ENCODE measurements at places on chromosomes 1 and 21.

DNA sequence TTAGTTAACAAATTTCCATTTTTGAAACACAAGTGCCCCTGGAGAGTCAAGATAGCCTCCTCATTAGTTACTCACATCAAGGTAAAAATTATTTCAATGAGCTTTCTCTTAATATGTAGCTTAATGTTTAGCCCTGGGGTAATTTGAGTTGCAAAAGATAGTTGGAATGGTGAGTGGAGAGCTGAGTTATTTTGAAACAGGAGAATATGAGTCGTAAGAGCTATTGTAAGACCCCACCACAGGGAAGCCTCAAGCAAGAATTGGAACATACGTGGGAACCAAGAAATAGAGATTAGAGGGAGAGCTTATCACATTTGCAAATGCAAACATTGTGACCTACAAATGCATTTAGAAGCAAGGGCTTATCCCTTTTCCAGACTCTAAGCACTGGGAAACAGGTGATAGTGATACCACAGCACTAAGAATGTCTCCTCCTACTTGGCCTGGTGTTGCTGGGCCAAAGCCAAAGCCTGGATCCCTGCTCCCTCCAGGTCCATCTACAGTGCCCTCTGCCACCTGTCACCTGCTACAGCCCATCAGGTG is 635.1 kb downstream of the PTPRC start:
- no peak for DNase-seq

DNA sequence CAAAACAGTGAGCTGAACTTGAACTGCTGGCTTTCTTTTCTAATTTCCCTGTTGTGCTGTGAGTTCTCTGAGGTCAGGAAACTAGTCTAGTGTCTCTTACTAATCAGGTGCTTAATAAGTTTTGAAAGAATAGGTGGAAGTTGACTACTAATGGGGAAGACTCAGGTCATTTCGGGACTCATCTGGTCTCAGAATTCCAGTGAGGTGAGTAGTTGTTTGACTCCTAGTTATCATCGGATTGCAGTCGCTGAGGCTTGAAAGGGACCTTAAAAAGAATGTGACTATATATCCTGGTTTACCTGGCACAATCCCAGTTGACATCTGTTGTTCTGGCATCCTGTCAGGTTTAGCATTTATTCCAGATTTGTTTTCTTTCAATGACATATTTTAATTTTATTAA is 81.4 kb upstream of the SPAG17 start:
- no peak for DNase-seq

DNA sequence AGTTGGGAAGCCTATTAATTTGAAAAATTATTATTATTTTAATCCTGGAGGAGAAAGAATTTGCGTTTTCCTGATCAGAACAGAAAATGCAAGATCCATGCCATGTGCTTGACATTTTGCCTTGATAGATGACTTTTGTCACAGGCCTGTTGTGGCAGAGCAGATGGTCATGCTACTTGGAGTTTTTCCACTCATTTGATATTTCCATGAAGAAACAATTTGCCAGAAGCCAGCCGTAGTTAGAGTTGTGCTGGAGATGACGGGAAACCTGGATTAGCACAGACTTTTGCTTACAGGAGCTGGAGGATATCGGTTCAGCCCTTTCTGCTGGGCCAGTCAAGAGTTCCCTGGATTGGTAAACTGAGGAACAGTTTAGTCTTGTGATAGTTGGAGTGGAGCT is 3.2 kb downstream of the RCAN3 start:
- no peak for DNase-seq

GRCh38 chr1:243354511-243355153 is 98.8 kb downstream of the SDCCAG8 start:
- no peak for DNase-seq

DNA sequence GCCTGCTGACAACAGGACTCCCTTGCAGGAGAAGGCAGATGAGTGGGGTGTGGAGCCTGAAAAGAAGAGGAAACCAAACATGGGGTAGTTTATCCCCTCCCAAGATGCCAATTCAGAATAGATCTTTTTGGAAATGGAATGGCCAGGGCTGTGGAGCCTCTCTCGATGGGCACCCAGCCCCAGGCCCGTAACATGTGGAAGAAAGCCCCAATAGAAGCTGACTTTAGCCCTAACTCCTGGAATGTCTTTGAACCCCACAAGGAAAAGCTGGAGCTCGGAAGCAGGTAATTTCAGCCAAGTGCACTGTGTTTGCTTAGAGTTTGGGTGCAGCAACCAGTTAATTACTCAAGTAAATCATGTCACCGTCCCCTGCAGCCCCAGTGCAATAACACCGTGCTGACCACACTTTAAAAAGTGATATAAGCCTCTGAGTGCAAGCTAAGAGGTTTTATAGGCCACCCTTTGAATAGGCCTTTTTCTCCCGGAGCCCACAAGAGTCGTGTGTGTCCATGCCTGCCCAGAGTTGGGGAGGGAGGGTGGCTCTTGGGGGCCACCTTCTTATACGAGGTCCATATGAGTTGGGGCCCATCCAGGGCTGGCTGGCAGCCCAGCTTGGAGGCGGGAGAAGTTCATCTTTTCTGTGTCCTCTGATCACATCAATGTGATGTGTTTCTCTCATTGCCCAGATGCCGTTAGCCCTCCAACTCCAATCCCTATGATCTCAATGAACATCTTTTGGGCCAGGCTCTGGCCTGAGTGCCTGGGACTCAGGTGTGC is 153.2 kb downstream of the TRABD2B start:
- DNase-seq, result no peak

All from activated CD4-positive, CD25-positive, alpha-beta regulatory T cell treated with anti-CD3 and anti-CD28 coated beads, Interleukin-2, amount 50 U/mL, for 16 hours (primary cell).